ENCODE measurements at places on chromosomes 7 and 10.

- no peak for DNase-seq
Observed at GRCh38 chr10:106380706-106381105, 783.8 kb downstream of the SORCS1 start.

DNA sequence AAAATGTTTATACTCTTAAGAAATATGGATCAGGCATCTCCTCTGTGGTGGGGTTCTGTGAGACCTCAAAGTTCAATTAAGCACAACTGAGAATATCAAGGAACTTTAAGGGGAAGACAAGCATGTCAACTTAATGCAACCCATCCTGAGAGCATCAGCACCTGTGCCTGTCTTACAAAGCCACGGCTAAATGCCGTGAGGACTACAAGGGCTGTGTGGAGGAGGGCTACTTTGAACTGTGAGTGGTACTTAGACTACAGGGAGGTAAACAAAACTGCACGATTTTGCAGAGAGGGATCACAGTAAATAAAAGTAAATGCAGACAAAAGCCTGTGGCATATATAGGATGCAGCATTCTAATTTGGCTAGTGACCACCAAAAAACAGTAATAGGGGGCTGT is 139.1 kb downstream of the ATE1 start:
- no peak for DNase-seq

- DNase-seq, result no peak
Observed at GRCh38 chr7:5457245-5457735, 33.7 kb upstream of the TNRC18 start.

GRCh38 chr7:47326220-47326619 is 255.7 kb downstream of the TNS3 start:
- DNase-seq, result no peak

- no peak for DNase-seq
Observed at GRCh38 chr10:29616542-29616941, 18.2 kb downstream of the SVIL start.

DNA sequence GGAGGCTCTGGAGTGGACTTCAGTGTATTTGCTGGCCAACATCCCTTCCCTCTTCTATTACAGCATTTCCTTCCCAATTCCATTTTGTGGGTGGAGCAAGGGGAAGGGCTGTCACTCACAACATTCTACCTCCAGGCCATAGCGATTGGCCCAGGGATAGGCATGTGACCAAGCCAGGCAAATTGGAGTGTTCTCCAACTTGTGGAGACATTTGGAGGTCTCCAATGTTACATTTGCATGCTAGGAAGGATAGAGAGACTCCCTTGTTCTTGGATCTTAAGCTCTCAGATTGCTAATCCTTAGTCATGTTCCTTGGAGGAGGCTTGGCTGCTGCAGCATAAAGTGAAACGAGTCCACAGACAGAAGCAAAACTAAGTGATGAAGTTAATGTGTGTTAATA is 95.6 kb upstream of the KIF5B start:
- DNase-seq, result no peak

DNA sequence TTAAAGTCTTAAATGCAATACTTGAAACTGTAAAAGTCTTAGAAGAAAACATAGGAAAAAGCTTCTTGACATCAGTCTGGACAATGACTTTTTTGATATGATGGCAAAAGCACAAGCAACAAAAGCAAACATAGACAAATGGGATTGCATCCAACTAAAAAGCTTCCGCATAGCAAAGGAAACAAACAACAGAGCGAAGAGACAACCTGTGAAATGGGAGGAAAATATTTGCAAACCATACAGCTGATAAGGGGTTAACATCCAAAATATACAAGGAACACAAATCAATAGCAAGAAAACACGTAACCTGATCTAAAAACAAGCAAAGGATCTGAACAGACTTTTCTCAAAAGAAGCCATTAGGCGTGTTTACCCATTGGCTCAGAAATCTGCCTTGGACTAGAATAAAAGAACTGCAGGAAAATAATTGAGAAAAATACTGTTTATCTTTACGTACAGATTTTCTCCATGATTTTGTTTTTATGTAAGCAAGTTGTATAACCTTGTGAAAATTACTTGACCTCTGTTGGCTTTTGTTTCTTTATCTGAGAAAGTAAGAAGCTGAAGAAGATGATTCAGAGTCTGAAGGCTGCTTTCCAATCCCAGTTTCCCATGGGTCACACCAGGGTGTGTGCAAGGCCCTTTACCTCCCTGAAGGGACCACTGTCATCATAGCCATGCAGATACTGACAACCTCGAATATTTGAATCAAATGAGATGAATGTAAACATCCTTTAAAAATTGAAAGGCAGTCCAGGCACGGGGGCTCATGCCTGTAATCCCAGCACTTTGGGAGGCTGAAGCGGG is 99.1 kb upstream of the LANCL2 start:
- no peak for DNase-seq

GRCh38 chr10:74977913-74978847 is 133.3 kb upstream of the SAMD8 start:
- DNase-seq, result no peak

DNA sequence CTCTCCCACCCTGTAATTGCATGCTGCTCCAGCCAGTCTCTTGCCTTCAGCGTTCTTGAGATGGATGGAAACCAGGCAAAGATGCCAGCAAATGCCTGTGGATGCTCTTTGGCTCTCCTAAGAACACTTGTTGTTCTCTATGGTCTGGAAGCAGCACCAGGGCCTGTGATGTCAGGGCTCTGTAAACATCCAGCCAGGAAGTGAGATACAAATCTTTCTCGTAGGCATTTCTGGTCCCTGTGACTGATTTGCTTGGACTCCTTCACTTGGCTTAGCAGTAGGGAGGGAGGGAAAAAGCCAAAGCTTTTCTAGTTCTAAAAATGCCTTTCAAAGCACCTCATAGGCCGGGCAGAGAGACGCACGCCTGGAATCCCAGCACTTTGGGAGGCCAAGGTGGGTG is 201.3 kb downstream of the REEP3 start:
- DNase-seq, result peak; percentile 33

DNA sequence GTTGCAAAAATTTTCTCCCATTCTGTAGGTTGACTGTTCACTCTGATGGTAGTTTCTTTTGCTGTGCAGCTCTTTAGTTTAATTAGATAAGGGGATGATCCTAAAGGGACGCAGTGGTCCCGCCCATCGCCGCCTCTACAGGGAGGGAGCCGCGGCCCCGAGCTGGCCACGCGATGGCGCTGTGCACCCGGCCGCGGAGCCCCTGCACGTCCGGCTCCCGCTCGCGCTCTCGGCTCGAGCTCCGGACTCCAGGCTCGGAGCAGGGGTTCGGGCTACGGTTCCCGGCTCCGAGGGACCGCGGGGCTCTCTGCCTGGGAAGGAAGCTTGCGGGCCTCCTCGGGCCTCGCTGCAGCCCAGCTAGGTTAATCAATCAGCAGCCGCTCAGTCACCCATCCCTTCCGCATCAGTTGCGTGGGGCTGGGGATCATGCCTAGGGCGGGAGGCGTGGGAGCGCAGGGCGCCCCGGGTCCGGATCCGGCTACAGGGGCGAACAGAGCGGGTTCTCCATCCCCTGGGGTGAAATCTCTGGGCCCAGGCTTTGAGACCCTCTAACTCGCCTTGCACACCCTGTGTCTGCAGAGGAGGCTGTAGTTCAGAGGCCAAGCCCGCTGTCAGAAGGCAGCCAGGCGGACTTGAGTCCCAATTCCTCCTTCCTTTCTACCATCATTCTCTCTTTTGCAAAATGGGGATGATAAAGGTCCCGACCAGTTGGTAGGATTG is 97.9 kb downstream of the WDR11 start:
- DNase-seq, result peak; percentile 65

GRCh38 chr10:36181426-36182178 is 539.5 kb upstream of the FZD8 start:
- no peak for DNase-seq

GRCh38 chr7:120131096-120131839 is 141.7 kb upstream of the KCND2 start:
- DNase-seq, result no peak

GRCh38 chr10:48838834-48839233 is 100.8 kb downstream of the LRRC18 start:
- DNase-seq, result no peak

GRCh38 chr7:1105189-1105588 is 17.3 kb downstream of the GPER1 start:
- no peak for DNase-seq

GRCh38 chr7:70434376-70434775 is 697.6 kb upstream of the GALNT17 start:
- peak; percentile 20 for DNase-seq

GRCh38 chr7:80666376-80666775 is 27.9 kb downstream of the CD36 start:
- peak; percentile 58 for DNase-seq

GRCh38 chr10:101228966-101229265 is 347 bp downstream of the LBX1 start:
- peak; percentile 46 for DNase-seq

GRCh38 chr10:32961343-32961894 is 3.4 kb upstream of the ITGB1 start:
- DNase-seq, result no peak

- DNase-seq, result peak; percentile 72
Observed at GRCh38 chr10:50614444-50615137, 9.2 kb downstream of the SGMS1 start.

- DNase-seq, result no peak
Observed at GRCh38 chr7:29900745-29901144, 88.9 kb downstream of the SCRN1 start.

- DNase-seq, result no peak
Observed at GRCh38 chr7:142347091-142347490, 89.2 kb upstream of the PRSS58 start.

GRCh38 chr7:128792471-128793180 is 858 bp downstream of the CCDC136 start:
- DNase-seq, result no peak

DNA sequence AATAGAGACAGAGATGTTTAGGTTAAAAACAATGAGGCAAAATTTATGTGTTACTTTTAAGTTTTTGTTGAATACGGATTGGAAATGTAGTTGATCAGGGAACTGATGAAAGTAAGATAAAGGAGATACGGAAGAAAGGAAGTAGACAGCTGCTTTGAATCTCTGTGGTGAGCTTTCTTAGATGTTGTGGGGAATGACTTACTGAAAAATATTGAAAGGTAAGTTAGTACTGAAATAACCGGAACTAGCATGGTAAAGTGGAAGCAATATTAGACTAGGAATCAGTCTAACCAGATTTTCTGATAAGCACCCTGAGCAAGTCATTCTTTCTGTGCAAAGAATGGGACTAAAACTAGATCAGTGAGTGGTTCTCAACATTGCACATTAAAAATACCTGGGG is 34.8 kb downstream of the LUC7L2 start:
- DNase-seq, result no peak

- DNase-seq, result no peak
Observed at GRCh38 chr7:18829858-18830285, 287.6 kb downstream of the TWIST1 start.

DNA sequence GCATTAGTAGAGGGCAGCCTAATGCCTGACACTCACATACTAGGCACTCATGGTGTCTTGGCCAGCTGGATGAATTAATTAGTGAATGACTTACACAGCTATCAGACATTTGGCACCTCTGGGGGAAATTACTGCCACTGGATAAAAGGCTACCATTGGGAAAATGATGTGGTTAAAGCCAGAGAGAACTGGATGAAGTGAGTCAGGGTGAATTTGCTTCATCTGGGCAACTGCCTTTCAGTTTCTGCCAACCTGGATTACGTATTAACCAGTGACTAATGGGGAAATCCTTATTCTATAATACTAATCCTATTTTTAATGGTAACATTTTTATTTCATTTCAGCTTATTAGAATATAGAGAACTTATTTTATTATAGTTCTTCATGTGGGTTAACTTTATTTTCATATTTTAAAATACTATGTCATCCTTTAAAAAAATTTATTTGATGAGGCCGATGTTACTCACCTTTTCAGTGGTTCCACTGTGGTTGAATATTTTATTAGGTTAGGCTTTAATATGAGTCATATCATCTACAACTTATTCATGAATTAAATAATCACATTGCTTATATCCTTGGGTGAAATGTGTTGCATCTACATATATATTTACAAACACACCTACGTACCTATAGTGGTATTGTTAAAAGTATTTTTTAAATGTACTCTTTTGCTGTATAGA is 85.6 kb upstream of the CAPZA2 start:
- DNase-seq, result no peak

DNA sequence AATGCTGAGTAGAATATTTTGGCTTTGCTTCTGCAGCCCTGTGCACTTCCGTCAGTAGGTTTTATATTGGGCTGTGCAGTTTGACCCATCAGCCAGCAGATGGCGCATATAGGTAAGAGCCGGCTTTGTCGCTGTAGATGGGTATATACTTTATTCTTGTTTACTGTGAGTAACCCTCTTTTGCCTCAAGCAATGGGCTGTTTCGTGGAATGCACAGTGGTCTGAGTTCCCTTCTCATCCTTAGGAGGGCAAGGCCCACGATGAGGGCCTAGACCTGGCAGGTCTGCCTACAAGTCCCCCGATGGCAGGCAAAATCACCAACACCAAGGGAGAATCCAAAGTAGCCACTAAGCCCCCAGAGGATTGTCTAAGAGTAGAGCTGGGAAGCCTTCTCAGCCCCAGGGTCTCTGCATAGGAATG is 1002.9 kb upstream of the KCND2 start:
- peak; percentile 75 for DNase-seq

DNA sequence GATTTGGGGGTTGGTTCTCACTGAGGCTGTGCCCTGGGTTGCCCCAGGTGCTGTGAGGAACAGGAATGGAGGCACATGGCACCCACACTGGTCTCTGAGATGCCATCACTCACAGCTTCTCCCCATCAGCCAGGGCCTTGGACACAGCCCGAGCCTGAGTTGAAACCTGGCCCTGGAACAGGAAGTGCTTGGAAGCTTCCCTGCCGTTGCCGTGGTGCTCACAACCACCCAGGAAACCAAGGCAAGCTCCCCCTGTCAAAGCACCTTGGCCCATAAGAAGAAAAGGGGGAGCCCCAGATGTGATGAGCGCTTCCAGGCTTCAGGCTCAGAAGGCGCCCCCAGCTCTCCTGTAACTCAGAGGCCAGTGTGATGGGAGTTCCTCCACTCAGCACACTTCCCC is at the start of gene BTBD16:
TSS of gene BTBD16 (plus strand) at position 221 of the 400 bp plus-strand sequence. CDS start 3,786 bp downstream, outside the sequence.
- DNase-seq, result no peak

DNA sequence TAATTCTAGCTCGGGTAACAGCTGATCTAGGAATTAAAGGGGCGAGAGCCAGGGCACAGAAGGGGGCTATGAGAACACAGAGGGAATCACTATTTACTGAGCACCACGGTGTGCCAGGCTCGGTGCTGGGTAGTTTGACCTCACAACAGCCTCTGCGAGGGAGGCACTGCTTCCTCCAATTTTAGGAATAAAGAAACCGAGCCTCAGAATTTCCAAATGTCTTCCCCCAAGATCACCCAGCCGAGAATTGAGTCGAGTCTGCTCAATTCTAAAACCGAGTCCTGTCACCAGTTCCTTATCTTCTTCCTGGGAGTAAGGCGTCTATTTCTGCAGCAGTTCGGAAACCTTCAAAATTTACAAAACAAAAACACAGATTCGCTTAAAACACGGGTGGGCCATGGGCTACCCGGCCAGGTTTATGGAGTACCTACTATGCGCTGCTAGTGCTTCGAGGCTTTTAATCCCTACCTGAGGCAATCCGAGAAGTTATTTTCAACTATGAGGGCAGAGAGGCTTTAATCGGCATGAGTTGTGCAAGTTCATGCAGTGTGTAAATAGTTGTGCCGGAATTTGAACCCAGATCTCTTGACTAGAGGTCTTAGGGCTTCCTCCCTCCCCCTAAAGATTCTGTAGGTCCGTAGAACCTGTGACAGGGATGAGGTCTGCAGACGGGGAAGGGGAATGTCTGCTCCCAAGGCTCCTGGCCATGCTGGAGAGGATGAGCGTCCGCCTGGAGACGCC is 872 bp upstream of the HMX2 start:
- no peak for DNase-seq

- DNase-seq, result no peak
Observed at GRCh38 chr7:88350118-88350517, 43.4 kb upstream of the STEAP4 start.

- no peak for DNase-seq
Observed at GRCh38 chr10:80409121-80409520, 770 bp downstream of the PRXL2A start.

Data from T47D (cell line).